Kidney (tissue), 22 donors: ENCODE measurements at places on chromosomes 12 and 14. TPM values are rescaled to one million over a fixed set of nuclear protein-coding genes. Genes with fewer than 3 reads are reported as not detected.

The C12orf42 gene
- not detected for polyA plus RNA-seq

The KRT5 gene
- not detected for polyA plus RNA-seq

The MSI1 gene
- 0.80 TPM for polyA plus RNA-seq

The HHIPL1 gene
- 0.32 TPM for polyA plus RNA-seq

The SYT1 gene
- 0.69 TPM for polyA plus RNA-seq

The RNASE7 gene
- polyA plus RNA-seq: not detected

The DNAL1 gene
- polyA plus RNA-seq: 9.3 TPM

The KRT83 gene
- not detected for polyA plus RNA-seq
